ENCODE measurements at places on chromosomes 1 and 21.

GRCh38 chr1:182690886-182691443, 6.6 kb upstream of the RGS8 start:
- no peak for DNase-seq

- DNase-seq, result no peak
Observed at GRCh38 chr1:166975361-166976129, at the start of gene ILDR2. Gene ILDR2 (minus strand): TSS chr1:166975540. CDS start chr1:166975268, 272 bp downstream.

DNA sequence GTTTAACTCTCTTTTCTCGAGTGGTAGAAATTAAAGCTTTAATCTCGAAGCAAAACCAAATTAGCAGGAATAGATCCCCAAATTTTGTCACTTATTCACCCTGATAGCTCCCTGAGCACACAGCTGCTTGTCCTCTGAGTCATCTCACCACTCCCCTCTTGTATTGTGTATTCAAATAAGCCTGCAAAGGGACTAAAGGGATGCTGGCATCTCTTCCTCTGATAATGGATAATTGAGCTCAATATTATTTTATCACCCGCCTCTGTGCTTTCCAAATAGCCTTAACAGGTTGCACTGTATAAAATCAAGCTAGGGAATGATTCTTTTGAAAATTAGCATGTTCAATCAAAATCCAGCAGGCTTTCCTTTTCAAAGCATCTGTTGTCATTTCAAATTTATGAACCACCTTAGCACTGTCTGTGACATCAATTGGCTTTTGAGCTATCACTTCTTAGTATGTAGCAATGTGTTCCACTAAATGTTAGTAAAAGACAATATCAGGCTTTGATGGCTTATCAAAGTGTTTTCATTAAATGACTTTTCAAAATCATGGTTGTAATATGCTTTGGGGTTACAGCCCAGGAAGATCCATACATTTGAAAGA, 561.6 kb downstream of the PLA2G4A start:
- DNase-seq, result no peak

- no peak for DNase-seq
Observed at GRCh38 chr1:96366516-96366915, 355.1 kb upstream of the PTBP2 start.

DNA sequence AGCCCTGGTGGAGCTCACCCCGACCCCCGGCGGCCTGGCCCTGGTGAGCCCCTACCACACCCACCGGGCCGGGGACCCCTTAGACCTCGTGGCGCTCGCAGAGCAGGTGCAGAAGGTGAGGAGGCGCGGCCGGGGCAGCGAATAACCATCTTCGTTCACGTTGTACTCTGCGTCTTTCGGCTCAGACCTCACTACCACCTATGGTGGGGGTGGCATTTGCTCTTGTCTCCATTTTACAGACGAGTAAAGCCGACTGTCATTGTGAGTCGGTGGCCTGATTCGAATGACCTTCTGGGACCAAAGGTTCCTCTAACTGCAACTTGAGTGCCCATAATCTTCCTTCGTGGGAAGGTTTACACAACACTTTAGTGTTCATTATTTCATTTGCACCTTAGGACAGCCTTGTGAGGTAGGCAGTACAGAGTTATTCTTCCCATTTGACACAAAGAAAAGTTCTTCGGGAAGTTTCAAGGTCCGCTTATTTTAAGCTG, 506 bp downstream of the C1orf50 start:
- DNase-seq, result no peak

- DNase-seq, result no peak
Observed at GRCh38 chr1:56803561-56804156, 15.5 kb downstream of the FYB2 start.

DNA sequence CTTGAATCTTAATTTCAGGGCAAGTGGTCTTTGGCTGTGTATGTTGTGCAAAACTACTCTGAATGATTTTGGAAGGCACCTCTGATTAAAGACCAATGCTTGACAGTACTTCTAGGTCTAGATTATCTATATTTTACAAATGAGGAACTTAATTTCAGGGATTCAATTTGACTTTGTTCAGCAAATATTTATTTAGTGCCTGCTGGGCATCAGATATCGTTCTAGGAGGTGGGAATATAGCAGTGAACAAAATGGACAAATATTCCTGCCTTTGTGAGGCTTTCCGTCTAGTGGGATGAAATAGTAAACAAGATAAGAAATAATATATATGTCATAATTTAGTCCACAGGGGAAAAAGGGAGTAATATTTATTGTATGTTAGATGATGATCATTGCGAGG, 4.7 kb downstream of the ZNF326 start:
- no peak for DNase-seq

GRCh38 chr1:24161270-24161669, 18.3 kb upstream of the IL22RA1 start:
- no peak for DNase-seq

DNA sequence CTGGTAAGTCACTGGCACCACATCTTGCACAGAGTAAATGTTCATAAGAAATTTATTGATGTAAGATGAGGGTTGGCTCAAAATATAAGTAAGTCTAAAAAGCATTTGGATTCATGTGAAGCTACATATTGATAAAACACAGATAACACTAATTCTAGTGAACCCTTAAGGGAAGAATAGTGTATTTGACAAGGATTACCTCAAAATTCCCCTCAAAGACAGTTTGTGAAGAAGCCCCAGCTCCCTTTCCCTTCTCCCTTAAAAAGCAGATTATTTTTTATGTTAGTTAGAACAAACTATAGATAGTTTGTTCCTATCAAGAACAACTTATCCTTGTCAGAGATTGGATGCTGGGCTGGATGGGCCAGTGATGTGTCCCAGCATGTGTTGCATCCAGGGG, 10.7 kb downstream of the FGGY start:
- no peak for DNase-seq

Measured in hematopoietic multipotent progenitor cell treated with erythropoietin and hydrocortisone succinate and interleukin-3 and kit ligand, for 17 days (in vitro differentiated cells).